ENCODE measurements at places on chromosomes 2 and 18.
A peak's percentile ranks its signal among the peaks of the same experiment; 100 is the strongest.

DNA sequence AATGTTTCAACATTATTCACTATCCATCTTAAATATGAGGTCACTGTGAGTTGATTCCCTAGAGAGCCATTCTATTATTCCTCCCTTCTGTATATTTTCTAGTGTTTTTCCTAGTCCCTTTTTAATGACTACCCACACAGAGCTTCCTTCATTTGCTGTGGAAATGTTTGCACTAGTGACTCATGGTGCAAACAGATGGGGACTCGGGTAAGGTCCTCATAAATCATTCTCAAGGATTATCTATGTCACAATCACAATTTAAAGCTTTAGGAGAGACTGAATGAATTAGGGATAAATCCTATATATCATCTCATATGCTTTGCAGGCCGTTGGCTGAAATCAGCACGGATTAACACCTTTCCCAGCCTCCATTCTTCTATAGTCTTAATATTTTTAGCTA, 159.6 kb downstream of the DCC start:
- DNase-seq: peak; percentile 62

DNA sequence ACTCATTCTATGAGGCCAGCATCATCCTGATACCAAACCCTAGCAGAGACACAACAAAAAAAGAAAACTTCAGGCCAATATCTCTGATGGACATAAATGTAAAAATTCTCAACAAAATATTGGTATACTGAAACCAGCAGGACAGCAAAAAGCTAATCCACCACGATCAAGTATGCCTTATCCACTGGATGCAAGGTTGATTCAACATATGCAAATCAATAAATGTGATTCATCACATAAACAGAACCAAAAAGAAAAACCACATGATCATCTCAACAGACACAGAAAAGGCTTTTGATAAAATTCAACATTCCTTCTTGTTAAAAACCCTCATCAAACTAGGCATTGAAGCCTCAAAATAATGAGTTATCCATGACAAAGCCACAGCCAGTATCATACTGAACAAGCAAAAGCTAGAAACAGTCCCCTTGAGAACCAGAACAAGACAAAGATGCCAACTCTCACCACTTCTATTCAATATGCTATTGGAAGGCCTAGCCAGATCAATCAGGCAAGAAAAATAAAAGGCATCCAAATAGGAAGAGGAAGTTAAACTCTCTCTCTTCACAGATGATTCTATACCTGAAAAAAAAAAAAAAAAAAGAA, 45.3 kb downstream of the RTTN start:
- DNase-seq: peak; percentile 36

GRCh38 chr2:241135737-241136136, 13.5 kb downstream of the PASK start:
- DNase-seq: no peak

GRCh38 chr2:141399270-141399669, 731.5 kb downstream of the LRP1B start:
- DNase-seq: no peak

DNA sequence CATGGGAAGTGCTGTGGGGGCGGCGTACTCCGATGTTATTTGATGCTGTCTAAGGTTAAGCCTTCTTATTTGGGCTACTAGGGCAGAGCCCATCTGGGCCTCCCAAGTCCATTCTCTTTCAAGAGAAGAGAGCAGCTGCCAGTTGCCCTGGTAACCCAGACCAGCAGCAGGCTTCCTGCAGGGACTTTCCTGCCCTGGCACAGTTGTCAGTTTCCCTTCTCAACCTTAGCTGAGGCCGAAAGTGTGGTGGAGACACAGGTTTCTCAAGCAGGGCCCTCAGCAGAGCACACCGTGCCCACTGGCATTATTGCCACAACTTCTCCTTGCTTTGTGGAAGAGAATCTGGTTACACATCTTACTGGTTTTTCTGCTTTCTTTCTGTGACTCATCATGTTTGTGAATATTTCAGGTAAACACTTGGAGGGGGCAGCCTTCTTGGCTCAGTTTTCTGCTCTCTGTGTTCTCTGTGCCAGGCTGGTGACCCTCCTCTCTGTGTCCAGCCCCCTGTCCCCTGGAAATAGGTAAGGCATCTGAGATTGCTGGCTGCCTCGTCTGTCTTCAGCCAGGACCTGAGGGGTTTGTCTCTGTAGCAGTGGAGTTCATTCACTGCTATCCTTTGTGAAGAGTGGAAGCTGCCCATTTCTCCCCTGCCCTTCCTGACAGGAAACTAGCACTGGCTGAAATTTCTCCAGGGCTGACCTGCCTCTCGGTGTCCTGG, 111.0 kb downstream of the B3GNT2 start:
- no peak for DNase-seq

DNA sequence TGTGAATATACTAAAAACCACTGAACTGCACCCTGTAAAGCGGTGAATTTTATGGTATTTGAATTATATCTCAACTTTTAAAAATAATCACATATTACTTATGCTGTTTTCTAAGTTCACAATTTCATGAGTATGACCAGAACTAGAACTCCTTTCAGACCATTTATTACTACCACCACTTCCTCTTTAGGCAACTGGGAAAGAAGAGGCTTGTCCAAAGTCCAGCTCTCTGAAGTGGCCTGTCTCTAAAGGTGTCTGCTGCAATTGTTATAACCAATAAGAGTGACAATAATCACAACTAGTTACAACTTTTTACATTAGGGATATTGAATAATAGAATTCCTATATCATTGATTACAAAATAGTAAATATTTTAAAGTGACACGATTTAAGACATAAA, 267.9 kb upstream of the PIK3C3 start:
- no peak for DNase-seq

DNA sequence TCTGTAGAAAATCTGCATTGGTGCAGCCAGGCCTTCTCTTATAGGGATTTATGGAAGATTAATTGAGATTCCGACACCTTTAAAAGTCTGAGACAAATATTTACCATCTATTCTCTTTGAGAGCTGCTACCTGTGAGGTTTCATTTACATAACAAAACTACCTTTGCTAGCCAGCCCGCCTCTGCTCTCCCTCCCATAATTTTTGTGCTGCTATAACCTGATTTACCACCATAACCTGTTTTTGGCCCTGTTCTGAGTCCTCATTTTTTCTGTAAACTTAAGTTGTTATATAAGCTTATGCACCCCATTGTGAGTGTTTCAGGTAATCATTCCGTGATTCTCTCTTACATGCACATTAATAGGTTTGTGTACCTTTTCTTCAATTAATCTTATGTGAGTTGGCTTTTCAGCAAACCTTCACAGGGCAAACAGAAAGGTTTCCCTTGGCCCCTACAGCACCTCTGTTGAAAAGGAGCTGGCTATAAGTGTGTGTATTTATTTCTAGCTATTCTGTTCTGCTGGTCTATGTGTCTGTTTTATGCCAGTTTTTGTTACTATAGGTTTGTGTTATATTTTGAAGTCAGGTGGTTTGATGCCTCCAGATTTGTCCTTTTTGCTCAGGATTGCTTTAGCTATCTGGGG, 114.9 kb upstream of the XIRP2 start:
- no peak for DNase-seq

- DNase-seq: peak; percentile 72
Observed at GRCh38 chr2:157261199-157261782, 3.8 kb downstream of the GALNT5 start.

DNA sequence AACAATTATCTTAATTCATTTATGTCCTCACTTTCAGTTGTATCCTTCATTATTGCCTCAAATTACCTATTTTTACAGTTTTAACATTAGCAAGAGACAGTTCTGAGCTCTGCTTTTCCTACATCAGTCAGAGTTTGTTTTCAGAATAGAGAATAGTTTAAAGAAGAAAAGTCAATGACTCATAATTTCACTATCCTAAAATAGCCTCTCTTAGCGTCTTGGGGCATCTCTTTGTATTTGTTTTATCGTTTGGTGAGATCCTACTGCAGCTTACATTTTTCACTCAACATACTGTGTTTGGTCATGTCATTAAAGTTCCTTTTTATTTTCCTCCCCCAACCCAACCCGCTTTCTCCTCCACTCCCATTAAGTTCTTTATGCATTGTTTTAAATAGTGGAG, 3.8 kb downstream of the SEC11C start:
- DNase-seq: peak; percentile 37

DNA sequence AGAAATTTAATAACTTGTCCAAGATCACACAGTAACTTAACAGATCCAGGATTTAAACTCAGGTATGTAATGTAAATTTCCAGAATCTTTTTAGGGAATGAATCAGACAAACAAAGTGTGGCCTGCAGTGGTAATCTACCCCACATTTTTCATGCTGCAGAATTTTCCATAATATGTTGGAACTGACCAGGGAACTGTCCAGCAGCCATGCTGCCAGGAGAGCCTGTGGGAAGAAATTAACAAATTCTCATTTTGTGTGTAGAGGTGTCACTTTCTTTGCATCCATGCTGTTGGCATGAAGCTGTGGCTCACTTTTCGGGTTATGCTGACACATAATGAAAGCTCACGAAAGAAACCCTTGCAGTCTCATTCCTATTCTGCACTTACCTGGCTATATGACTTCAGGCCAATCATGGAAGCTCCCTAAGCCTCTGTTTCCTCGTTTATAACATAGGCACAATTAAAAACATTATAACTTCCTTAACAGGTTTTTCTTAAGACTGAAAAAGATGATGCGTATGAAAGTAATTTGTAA, 54.7 kb downstream of the CDKL4 start:
- DNase-seq: no peak

DNA sequence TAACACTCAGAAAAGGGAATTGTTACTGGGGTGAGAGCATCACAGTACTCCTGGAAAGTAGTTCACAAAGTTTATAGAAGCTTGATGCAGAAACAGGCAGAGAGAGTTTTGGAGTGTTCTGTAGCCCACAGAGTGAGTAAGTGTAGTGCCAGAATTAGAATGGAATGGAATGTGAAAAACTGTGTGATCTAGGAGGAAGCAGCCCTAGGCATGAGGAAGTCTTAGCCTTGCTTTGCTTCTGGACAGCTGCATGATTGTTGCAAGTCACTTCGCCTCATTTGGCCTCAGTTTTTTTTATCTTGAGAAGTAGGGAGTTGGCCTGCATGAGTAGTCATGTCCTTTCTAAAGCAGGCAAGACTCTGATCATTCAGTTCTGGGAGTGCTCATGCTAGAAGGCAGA, 10.9 kb downstream of the SERPINB12 start:
- peak; percentile 94 for DNase-seq
